Epithelial cell of proximal tubule (primary cell): ENCODE measurements at places on chromosomes 3 and 15.

DNA sequence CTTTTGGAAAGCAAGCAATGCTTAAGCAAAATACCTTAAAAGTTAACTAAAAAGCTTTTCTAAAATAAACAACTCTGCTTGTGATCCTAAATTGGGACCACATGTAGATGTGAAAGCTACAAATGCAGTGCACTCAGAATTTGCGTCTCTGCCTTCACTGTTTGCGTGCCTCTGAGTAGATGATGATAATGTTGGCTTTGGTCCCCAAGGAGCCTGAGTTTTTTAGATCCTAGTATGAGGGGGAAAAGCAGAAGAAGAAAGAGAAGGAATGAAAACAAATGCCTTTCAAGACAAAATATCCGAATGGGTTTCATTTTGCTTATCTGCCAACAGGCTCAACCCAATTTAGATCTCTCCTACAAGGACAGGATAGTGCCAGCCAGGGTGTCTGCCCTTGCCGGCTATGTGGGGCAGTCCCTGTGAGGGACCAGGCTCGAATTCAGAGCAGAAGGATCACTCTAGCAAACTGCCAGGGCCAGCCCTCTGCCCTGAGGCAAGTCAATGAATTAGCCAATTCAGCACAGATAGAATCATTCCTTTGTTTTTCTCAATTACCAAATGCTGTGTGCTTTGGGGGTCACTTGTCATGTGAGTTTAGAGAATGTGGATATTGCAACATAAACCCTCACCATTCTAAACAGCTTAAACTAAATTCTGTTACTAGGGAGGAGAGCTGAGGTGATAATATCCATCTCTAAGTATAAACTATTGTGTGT is 28.5 kb downstream of the SCG5 start:
- DNase-seq, result no peak

GRCh38 chr15:74322558-74323180 is 44.8 kb downstream of the CYP11A1 start:
- no peak for DNase-seq

GRCh38 chr15:68650901-68651709 is 72.3 kb downstream of the CORO2B start:
- DNase-seq, result no peak

GRCh38 chr15:59996298-59997041 is 7.6 kb upstream of the FOXB1 start:
- DNase-seq, result no peak

DNA sequence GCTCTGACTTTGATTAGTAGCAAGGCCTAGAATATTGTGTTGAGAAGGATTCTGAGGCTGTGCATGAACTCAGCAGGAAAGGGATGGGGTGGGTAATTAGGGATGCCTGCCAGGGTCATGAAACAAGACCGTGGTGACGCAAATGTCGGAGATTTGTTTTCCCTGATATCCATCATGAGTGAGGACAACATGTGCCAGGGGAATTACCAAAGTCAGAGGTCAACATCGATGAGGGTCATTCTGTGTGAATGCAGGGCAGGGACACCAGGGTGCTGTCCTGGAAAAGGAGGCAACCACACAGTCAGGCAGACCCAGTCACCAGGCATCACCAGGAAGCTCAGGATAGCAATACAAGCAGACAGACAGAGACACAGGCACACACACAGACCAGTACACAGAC is 52.2 kb downstream of the SLCO2A1 start:
- no peak for DNase-seq

GRCh38 chr15:36831904-36832287 is 252.5 kb downstream of the CDIN1 start:
- no peak for DNase-seq

GRCh38 chr3:59608356-59608755 is 558.5 kb upstream of the CFAP20DC start:
- DNase-seq, result no peak

- no peak for DNase-seq
These were observed 27.6 kb downstream of the TBC1D2B start for GRCh38 chr15:78049691-78050440.

DNA sequence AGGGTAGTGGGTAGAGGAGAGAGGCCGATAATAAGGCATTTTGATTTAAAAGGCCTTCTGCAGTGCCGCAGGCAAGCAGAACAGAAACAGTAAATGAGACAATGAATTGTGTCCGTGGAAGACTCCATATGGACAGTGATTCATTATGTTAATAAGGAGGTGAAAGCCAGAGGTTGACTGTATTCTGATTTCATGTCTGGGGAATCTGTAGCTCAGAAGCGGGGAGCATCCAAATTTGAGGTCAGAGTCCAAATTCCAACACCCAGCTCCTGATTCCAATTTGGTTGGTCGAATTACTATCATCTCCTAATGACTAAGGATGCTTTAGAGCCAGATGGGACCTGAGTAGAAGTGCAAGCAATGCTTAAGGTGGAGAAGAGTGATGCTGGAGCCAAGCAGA is 1.0 kb upstream of the TBC1D21 start:
- DNase-seq, result no peak

DNA sequence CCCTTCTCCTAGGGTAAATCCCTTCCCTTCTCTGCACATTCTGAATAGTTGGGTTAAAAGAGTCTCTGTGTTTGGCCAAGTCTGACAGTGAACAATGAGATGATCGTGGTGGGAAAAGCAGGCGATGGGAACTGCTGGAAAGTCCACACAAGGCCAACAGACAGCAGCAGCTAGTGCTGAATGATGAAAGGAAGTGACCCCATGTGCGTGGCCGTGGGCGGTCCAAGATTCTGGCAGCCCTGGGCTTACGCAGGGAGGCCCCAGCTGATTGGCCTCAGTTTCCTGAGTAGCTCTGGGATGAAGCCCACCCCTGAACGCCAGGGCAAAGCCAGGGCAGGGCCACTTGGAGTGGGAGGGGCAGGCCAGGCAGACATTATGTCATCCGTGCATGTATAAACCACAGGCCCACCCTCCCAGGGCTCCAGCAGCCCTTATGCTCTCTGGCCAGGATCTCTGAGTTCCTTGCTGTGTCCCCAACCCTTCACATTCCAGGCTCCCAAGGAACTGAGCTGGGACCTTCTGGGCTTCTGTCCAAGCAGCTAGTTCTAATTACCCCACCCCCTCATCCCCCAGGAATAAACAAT is 57.8 kb downstream of the CDC25A start:
- no peak for DNase-seq

- no peak for DNase-seq
These were observed 26.4 kb upstream of the MME start for GRCh38 chr3:155053756-155054155.

GRCh38 chr15:101376615-101377395 is 81.8 kb upstream of the SNRPA1 start:
- DNase-seq, result no peak

GRCh38 chr15:99630607-99631131 is 64.9 kb downstream of the MEF2A start:
- no peak for DNase-seq
